Naive B cell (primary cell): ENCODE measurements at places on chromosomes 6 and 20.

GRCh38 chr20:19820555-19821211 lies 62.6 kb downstream of the RIN2 start:
- no peak for DNase-seq

DNA sequence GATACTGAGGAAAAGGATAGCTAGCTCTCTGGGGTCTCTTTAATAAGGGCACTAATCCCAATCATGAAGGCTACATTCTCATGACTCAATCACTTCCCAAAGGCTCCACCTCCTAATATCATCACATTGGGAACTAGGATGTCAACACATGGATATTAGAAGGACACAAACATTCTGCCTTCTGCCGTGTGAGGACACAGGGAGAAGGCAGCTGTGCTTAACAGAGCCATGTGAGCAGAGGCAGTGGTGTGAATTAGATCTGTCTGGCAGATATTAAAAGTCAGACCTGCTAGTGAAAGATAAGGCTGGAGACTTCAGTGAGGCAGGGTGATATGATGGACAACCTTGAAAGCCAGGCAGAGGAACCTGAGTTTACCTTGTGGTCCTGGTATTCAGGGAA lies 341.9 kb downstream of the ARHGAP18 start:
- DNase-seq = no peak

GRCh38 chr6:118953391-118953790 lies 18.4 kb upstream of the MCM9 start:
- no peak for DNase-seq

GRCh38 chr6:15913573-15913972 lies 215.3 kb upstream of the MYLIP start:
- no peak for DNase-seq

- no peak for DNase-seq
Observed at GRCh38 chr6:50049829-50050228, at the start of gene DEFB112. Gene DEFB112, minus strand, starts transcription at chr6:50049929. Its CDS starts 60 bp downstream, at chr6:50049869.

DNA sequence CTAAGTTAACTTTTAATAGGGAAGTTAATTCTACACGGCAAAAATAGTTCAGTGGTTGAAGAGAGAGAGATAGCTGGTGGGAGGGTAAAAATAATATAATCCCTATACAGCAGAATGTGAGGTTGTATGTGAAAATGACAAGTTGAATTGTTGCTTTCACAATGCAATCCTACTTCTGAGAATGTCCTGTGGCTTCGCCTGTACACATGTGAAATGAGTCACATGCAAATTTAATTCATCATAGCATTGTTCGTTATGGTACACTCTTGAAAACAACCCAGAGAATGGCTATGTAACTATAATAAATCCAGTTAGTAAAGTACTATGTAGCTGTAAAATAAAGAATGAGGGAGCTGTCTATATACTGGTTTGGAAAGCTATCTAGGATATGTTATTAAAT lies 46.0 kb upstream of the HINT3 start:
- DNase-seq = no peak

- no peak for DNase-seq
Observed at GRCh38 chr20:62475772-62476055, at the start of gene GATA5. Gene GATA5, minus strand, starts transcription at chr20:62475995. Its CDS starts 474 bp downstream, at chr20:62475521.

GRCh38 chr6:3456395-3456897 lies 404 bp downstream of the SLC22A23 start:
- no peak for DNase-seq

- peak; percentile 42 for DNase-seq
Observed at GRCh38 chr6:116287689-116288282, 8.1 kb upstream of the TSPYL1 start.

DNA sequence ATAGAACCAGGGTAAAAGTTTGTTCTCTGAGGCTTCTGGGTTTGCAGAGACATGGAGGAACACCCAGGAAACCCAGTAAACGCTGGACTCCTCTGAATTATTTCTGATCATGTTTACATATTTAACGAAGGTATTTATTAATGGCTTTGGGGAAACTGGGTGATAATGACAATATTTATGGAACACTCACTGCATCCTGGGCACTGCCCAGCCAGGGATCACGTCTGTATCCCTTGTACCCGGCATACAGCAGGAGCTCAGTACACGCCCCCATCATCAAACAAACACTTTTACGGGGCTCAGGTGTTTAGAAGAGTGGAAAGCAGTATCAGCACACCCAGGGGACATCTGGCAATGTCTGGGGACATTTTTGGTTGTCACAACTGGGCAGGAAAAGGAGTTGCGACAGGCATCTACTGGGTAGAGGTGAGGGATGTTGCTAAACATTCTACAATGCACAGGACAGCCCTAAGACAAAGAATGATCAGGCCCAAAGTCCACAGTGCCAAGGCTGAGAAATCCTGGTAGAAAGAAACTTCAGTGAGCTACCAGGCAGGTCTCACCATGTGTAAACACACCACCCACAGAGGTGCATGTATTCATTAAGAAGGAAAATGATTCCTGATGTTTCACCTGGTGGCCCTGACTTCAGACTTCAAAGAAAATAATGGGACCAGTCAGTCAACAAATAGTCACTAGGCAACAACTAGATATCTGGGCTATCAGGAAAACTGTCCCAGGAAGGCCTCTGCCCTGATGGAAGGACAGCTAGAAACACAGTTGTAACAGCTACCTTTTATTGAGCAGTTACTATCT lies 35.3 kb downstream of the ZMYND8 start:
- no peak for DNase-seq

- DNase-seq = no peak
Observed at GRCh38 chr20:56656632-56657031, 27.5 kb downstream of the TFAP2C start.

DNA sequence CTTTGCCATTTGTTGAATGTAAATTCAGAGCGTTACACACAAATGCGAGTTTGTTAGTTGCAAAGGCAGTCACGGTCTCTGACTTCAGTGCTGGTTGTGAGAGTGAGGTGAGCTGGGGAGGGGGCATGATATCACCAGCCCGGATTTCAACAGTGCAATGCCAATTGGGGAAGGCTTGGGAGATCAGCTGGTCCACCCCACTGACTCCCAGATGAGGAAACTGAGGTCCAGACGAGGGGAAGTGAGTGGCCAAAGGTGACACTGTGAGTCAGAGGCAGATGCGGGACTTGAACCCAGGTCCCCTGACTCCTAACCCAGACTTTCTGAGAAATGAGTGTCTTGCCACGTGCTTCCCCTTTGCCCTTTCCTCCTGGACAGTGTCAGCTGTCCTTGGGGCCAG lies 62.1 kb downstream of the CEBPB start:
- no peak for DNase-seq

- no peak for DNase-seq
Observed at GRCh38 chr6:100228437-100228833, 234.4 kb upstream of the MCHR2 start.

- no peak for DNase-seq
Observed at GRCh38 chr6:31717499-31718222, 2.5 kb downstream of the LY6G6D start.

DNA sequence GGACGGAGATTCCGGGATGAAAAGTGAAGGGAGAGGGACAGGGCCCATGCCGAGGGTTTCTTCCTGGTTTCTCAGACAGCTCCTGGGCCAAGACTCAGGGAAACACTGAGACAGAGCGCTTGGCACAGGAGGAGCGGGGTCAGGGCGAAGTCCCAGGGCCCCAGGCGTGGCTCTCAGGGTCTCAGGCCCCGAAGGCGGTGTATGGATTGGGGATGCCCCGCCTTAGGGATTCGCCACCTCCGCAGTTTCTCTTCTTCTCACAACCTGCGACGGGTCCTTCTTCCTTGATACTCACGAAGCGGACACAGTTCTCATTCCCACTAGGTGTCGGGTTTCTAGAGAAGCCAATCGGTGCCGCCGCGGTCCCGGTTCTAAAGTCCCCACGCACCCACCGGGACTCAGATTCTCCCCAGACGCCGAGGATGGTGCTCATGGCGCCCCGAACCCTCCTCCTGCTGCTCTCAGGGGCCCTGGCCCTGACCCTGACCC lies 55.0 kb upstream of the HLA-A start:
- peak; percentile 37 for DNase-seq

DNA sequence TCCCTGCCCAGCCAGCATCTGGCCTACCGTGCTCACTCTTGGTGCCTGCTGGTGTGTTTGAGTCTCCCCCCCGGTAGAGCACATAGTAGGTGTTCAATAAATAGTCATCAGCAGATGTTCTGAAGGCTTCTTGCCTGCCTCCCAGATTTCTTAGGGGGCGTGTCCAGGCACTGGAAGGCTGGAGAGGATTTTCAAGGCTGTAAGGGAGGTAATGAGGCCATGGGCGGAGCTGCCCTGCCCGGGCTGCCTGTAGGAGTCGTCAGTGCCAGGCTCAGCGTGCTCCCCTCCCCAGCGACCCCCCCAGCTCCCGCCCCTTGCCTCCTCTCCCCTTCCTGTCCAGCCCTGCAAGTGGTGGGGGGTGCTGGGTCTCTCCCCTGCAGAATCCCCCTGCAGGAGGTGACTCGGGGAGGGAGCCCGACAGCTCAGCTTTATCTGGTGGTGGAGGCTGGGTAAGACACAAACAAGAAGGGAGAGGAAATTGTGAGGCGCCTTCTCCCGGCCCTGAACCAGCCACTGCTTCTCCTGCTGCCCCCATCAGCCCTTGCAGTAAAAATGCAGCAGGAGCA lies 55.9 kb downstream of the BCAS4 start:
- DNase-seq = no peak

DNA sequence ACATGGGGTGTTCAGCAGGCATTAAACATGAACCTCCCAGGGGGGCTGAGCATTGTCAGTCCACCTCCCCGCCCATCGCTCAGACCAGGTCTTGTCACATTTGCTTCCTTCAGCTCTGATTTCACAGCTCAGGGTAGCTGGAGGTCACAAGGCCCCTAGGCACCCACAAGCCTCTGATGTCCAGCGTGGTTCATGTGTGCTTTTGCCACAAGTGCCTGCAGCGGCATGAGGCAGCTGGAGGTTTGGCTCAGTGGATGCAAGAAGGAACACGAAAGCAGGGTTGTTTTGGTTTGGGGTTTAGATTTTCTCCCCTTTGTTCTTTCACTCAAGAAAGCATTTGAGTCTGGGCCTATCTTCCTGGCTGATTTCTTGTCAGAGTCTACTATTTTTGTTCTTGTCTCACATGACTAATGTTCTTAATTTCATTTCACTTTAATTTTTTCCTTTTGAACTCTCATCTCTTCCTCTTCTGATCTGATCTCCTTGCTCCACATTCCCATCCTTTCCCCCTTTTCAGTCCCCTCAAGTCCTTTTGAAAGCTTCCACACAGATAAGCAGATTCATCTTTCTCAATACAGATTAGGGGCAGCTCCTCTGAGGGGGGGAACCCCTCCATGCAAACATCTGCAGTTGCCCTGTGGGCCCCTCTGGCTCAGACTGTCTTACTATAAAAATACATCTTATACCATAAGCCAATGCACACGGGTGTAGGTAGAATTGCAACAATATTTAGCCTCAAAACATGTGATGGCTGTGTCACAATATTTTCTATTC lies 68.1 kb upstream of the CEP85L start:
- peak; percentile 51 for DNase-seq

GRCh38 chr6:158849899-158850806 lies 31.0 kb upstream of the EZR start:
- DNase-seq = peak; percentile 47

DNA sequence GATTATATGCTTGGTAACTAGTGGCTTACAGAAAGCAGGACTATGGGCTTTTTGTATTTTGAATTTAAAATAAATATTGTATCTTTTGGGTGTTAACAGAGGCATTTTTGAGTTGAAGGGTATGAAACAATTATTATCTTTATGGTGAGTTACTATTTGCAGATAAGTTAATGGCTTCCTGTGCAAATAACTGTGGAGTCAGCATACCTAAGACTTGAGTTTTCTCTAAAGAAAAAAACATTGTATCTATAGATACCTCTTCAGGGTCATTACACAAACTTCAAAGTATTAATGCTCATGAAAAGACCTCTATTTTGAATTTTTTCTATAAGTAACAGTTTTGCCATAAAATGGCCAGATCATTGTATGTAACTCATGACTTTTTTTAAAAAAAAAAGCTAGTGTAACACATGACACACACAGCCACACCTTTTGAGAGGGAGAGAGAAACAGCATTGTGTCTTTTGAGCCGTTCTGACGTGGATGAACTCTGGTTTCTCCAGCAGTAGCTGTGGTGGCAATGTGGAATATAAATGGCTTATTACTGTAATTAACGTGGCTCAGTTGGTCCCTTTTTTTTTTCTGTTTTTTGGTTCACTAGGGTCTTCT lies 36.3 kb downstream of the PLEKHG1 start:
- no peak for DNase-seq

- DNase-seq = no peak
Observed at GRCh38 chr6:168601546-168601945, 160.6 kb downstream of the SMOC2 start.

DNA sequence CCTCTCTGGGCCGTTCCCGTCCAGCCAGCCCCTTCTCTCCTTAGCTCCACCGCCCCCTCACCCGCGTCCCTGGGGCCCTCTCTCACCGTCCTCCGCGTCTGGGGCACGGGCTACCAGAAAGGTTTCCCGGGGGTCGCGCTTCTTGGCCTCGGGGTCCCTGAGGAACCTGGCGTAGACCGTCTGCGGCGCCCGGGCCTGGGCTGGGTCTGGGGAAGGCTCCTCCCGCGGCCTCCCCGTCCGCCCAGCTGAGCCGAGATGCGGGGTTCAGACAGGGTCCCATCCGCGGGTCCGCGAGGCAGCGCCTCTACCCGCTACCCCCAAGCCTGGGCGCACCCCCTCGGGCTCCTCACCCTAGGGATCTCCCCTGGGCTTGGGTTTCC lies 1.1 kb downstream of the TULP1 start:
- no peak for DNase-seq

DNA sequence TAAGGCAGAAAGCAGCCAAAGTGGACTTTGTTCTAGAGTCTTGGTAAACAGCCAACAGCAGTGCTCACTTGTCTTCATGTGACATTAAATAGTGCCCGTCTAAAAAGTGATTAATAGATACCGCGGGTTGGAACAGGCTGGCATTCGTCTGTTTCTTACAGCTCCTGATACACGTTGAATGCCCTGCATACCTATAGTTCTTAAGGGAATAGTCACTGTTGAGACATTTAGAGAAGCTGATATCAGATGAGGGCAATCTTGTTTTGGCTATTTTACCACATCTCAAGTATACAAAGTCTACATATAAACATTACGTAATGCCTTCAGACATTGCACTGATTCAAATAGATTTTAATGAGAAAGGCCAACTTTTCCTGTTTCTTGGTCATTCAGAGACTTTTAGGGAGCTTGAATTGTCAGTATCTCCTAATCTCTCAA lies 374.9 kb upstream of the FLRT3 start:
- DNase-seq = no peak

- no peak for DNase-seq
Observed at GRCh38 chr6:122790028-122790422, 967 bp downstream of the SMPDL3A start.

DNA sequence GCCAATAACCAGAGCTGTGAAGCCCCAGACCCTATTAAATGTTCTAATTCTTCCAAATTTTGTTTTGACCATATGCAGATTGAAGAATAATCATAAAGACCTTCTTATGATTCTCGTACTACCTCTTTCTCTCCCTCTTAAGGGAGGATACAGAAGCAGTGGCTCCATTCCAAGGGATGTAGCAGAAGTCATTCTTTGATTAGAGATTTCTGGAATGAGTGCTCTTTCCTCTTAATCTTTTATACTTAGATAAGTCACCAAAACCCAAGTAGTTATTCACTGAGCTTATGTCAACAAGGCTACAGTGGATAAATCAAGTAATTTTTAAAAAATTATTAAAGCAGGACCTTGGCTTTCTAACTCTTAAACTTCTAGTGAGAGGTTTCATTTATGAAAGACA lies 266.0 kb upstream of the STXBP5 start:
- no peak for DNase-seq

GRCh38 chr20:49320460-49320859 lies 42.6 kb upstream of the ZNFX1 start:
- DNase-seq = no peak
